Astrocyte (in vitro differentiated cells and primary cell): ENCODE measurements at places on chromosomes 13 and 19. TPM values are rescaled to one million over a fixed set of nuclear protein-coding genes. Genes with fewer than 3 reads are reported as not detected.
A peak's percentile ranks its signal among the peaks of the same experiment; 100 is the strongest.

- DNase-seq: no peak
- H3K4me3 ChIP-seq: no peak overlapping the region
- no peak overlapping the region for H3K27ac ChIP-seq
- H3K4me1 ChIP-seq: no peaks in the 10 kb centered on the region
Measured at GRCh38 chr19:4044990-4045465, 21.7 kb downstream of the ZBTB7A start.

DNA sequence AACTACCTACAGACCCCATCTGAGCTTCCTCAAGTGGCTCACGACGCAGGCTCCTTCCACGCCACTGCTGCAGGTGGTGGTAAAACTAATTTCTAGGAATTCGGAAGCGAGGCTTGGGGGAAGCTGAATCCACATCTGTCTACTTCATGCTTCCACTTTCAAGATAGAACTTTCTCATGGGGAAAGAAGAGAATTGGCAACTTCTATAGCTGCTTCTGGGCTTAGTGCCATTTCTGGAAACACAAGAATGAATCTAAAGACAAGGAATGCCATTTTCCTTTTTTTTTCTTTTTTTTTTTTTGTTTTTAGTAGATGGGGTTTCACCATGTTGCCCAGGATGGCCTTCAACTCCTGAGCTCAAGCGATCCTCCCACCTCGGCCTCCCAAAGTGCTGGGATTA, 2.8 kb upstream of the NLRP12 start:
- no peak overlapping the region for H3K4me3 ChIP-seq
- H3K27ac ChIP-seq: no peak overlapping the region
- peak; percentile 42 for DNase-seq
- no peaks in the 10 kb centered on the region for H3K27me3 ChIP-seq
- H3K4me1 ChIP-seq: no peaks in the 10 kb centered on the region

The ZNF699 gene
- total RNA-seq: 2.8 and 3.0 TPM in 2 replicates

The DNAAF3 gene
- 1.3 and 1.8 TPM in 2 replicates for total RNA-seq

The C19orf67 gene
- total RNA-seq: not detected in 2 replicates

DNA sequence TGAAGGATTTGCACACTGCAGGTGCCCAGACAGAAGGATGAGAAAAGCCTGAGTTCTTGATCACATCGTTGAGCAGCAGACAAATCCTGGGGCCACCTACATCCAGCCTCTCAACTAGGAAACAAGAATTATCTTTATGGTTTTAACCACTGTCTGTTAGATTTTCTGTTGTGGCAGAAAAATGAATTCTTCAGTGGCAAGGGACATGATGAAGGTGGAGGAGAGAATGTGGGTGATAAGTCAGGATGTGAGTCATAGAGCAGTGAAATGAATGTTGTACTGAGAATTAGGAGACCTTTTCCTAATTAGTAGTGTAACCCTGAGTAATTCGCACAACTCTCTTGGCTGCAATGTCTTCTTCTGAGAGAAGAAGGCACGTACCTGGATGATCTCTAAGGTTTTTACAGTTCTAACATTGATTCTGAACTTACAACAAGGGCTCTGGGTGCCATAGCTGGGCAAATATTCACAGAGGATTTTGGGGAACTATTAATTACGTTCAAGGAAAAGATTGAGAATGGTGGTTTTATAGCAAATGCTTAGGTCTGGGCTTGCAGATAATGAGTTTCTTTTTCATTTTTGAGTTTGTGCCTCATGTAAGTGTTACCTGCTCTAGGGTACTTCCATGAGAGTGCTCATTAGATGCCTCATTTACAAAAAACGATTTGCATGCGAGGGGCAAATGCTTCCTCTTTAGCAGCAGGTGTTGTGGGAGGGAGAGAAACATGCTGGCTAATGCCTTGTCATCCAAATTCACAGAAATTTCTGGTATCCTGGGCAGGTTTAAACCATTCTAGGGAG, 111.0 kb upstream of the KL start:
- peaks cover 36% of the 10 kb centered on the region for H3K4me1 ChIP-seq
- H3K36me3 ChIP-seq: no peaks in the 10 kb centered on the region
- H3K4me3 ChIP-seq: no peak overlapping the region
- DNase-seq: peak; percentile 86
- H3K27ac ChIP-seq: no peak overlapping the region

- H3K27me3 ChIP-seq: no peaks in the 10 kb centered on the region
- H3K4me3 ChIP-seq: no peak overlapping the region
- no peak overlapping the region for H3K27ac ChIP-seq
Measured at GRCh38 chr13:49608651-49609331, 19.5 kb upstream of the ARL11 start.

DNA sequence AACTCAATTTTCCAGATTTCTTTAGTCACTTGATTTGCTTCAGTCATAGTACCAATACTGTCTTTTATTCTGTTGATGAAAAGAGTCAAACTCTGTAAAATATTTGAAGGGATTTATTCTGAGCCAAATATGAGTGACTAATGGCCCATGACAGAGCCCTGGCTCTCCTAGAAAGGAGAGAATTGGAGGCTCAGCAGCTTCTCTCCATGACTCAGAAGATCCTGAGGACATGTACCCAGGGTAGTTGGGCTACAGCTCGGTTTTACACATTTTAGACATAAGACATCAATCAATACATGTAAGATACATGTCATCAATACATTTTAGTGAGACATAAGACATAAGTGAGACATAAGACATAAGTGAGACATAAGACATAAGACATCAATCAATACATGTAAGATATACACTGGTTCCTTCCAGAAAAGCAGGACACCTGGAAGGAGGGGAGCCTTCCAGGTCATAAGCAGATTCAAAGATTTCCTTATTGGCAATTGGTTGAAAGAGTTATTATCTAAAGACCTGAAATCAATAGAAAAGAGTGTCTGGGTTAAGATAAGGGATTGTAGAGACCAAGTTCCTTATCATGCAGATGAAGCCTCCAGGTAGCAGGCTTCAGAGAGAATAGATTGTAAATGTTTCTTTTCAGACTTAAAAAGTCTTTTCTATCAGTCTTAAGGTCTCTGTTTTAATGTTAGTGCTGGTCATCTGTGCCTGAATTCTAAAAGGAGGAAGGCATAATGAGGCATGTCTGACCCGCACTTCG, 179.8 kb upstream of the RFC3 start:
- H3K4me3 ChIP-seq: no peak overlapping the region
- no peaks in the 10 kb centered on the region for H3K27me3 ChIP-seq
- H3K27ac ChIP-seq: no peak overlapping the region
- peak; percentile 42 for DNase-seq

- no peak overlapping the region for H3K27ac ChIP-seq
- DNase-seq: peak; percentile 8
- H3K36me3 ChIP-seq: no peaks in the 10 kb centered on the region
Measured at GRCh38 chr13:46866150-46866549, 30.7 kb downstream of the HTR2A start.

DNA sequence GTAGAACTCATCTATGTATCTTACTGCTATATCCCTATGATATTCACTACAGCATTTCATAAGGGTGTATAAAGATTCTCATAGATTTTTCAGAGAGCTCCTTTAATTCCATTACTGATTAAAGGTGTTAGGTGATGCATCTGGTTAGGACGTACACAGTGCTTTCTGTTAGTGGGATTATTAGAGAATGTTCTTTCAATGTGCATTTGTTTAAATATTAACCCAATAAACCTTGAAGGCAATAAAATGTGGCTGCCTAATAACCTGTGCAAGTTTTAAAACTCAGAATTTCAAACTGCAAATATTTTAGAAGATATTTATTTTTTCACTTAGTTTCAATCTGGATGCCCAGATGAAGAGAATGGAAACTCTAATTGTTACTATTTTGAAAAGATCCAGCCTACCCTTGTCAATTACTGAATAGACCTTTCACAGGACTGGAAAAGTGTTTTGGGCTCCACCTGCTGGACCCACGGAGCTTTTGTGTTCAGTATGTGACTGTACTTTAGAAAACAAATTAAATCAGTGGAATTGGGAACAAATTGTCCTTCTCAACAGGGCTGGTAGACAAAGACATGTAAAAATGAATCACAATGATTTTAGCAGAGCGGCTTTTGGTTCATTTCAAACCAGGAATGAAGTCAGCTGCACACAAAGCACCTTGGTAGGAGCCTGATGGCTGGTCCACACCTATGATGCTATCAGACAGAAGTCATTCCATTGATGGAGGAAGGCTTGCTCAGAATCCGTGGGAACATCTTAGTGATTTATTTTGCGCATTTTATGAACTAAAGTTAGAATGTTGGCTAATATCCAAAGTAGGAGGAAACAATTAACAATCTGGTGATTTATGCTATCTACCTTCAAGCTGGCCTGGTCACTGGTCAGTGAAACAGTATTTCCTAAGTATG, 89.4 kb upstream of the RAP2A start:
- no peak overlapping the region for H3K4me3 ChIP-seq
- H3K27me3 ChIP-seq: no peaks in the 10 kb centered on the region
- no peaks in the 10 kb centered on the region for H3K4me1 ChIP-seq
- DNase-seq: no peak
- no peak overlapping the region for H3K27ac ChIP-seq

GRCh38 chr19:39355253-39355652, 13.0 kb downstream of the SAMD4B start:
- no peak for DNase-seq
- no peak overlapping the region for H3K4me3 ChIP-seq

The LSR gene
- total RNA-seq: 8.4 and 18.1 TPM in 2 replicates

DNA sequence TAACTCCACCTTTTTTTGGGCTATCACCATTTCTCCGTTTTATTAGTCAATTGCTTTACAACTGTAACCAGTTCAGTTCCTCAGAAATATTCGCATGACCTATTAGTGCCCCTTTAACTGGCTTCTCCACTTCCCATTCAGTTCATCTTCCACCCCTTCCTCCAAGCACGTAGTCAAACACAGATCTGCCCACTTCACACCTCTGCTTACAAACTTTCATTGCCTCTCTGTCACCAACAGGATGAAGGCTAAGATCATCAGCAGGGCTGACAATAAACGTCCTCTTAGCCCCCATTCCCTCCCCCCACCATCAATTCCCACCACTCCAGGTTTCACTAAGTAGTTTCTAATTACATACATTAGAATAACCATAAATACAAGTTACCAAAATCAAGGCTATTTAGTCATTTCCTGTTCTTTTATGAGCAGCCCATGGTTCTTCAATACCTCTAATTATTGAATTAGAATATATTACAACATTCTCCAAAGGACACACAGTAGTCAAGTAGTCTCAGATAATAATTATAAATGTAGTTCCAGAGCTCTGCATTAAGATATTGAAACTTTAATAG, 95.7 kb downstream of the SPRY2 start:
- no peaks in the 10 kb centered on the region for H3K27me3 ChIP-seq
- H3K4me1 ChIP-seq: no peaks in the 10 kb centered on the region
- no peak overlapping the region for H3K4me3 ChIP-seq
- H3K27ac ChIP-seq: no peak overlapping the region
- DNase-seq: no peak

The ZNF540 gene
- 0.66 and 0.77 TPM in 2 replicates for total RNA-seq

The TMEM150B gene
- total RNA-seq: not detected in 2 replicates

- H3K27me3 ChIP-seq: no peaks in the 10 kb centered on the region
- DNase-seq: peak; percentile 36
Measured at GRCh38 chr19:16571283-16571682, 932 bp downstream of the SLC35E1 start.

DNA sequence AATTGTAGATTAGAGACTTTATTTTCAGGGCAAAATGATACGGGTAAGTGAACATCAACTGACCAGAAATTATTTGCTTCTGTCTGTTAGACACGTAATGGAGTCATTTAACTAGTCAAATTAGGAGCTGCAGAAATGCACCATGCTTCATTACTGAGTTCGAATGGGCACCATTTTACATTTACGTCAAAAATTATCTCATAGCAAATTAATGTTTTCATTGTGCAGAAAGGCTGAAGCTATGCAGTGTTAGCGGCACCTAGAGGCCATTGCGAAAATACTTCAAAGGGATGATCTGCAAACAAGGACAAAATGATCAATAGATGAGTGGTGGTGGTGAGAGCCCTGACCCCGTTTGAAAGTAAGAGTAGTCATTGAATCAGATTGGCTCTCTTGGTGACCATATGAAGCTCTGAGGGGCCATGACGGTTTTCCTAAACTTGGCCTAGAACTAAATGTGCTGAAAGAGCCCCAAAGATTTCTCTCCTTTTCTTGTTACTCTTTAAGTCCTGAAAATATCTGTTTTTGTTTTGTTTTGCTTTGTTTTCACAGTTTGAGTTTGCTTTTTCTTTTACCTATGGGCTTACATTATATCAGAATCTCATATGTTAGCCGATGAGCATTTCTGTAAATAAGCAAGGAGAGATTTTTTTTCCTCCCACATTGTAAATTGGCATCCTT, 277.9 kb downstream of the ZNF536 start:
- H3K36me3 ChIP-seq: no peaks in the 10 kb centered on the region
- H3K4me3 ChIP-seq: no peak overlapping the region
- H3K27me3 ChIP-seq: no peaks in the 10 kb centered on the region
- H3K4me1 ChIP-seq: no peaks in the 10 kb centered on the region

GRCh38 chr19:11345122-11345803, 805 bp downstream of the TMEM205 start:
- DNase-seq: no peak
- no peaks in the 10 kb centered on the region for H3K27me3 ChIP-seq
- peaks cover 18% of the 10 kb centered on the region for H3K4me1 ChIP-seq
- H3K36me3 ChIP-seq: no peaks in the 10 kb centered on the region
- no peak overlapping the region for H3K27ac ChIP-seq

- H3K36me3 ChIP-seq: no peaks in the 10 kb centered on the region
- H3K27ac ChIP-seq: no peak overlapping the region
- no peak overlapping the region for H3K4me3 ChIP-seq
- peaks cover 44% of the 10 kb centered on the region for H3K27me3 ChIP-seq
- H3K4me1 ChIP-seq: no peaks in the 10 kb centered on the region
Measured at GRCh38 chr19:40510526-40511115, 43.8 kb downstream of the SPTBN4 start.

The NKG7 gene
- not detected in 2 replicates for total RNA-seq

DNA sequence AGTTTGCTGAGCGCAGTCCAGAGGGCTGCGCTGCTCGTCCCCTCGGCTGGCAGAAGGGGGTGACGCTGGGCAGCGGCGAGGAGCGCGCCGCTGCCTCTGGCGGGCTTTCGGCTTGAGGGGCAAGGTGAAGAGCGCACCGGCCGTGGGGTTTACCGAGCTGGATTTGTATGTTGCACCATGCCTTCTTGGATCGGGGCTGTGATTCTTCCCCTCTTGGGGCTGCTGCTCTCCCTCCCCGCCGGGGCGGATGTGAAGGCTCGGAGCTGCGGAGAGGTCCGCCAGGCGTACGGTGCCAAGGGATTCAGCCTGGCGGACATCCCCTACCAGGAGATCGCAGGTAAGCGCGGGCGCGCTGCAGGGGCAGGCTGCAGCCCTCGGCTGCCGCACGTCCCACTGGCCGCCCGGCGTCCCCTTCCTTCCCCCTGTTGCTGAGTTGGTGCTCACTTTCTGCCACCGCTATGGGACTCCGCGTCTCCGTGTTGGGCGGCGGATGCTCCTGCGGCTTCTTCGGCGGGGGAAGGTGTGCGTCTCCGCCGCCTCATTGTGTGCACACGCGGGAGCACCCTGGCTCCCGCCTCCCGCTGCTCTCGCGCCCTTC, 772 bp downstream of the GPC6 start:
- peak overlapping the region; percentile 80 for H3K4me3 ChIP-seq
- peak overlapping the region; percentile 82 for H3K27ac ChIP-seq
- H3K27me3 ChIP-seq: no peaks in the 10 kb centered on the region
- H3K36me3 ChIP-seq: no peaks in the 10 kb centered on the region

- H3K27ac ChIP-seq: no peak overlapping the region
- H3K36me3 ChIP-seq: no peaks in the 10 kb centered on the region
- no peaks in the 10 kb centered on the region for H3K27me3 ChIP-seq
- no peak overlapping the region for H3K4me3 ChIP-seq
- H3K4me1 ChIP-seq: no peaks in the 10 kb centered on the region
Measured at GRCh38 chr13:100300708-100301107, 211.8 kb downstream of the PCCA start.

The PKN1 gene
- total RNA-seq: 59.2 and 68.3 TPM in 2 replicates
